ENCODE measurements at places on chromosomes 7 and 10.

DNA sequence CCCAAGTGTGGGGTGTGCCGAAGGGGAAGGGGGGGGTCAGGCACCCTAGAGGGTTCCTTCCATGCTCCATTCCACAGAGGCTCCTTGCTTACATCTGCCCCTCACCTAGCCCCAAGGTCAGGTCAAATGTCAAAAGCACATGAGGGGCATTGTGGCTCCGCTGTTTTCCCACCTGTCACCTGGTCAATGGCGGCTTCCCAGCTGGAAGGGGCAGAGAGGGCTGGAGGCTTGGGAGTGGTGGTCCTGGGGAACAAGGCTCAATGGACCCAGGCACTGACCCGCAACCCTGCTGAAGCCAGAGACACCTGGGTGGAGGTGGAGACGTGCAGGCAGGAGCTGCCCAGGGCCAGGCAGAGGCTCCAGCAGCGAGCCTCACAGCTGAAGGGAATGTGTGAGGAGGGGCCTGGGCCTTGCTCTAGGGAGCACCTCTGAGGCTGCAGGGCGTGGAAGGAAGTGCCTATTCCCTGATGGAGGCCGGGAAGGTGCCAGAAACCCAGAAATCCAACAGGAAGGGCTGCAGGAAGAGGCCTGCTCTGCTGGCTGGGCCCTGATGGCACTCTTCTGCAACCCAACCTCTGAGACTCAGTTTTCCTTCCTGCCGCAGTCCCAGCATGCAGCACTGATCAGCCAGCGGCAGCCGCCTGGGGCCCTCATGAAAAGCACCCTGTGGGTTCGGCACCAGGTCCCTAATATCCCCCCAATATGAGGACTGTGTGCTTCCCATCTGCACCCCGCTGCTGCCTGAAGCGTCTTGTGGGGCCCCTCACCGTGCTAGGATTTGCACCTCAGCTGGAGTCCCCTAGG is 16.0 kb downstream of the RASGEF1A start:
- DNase-seq: no peak

DNA sequence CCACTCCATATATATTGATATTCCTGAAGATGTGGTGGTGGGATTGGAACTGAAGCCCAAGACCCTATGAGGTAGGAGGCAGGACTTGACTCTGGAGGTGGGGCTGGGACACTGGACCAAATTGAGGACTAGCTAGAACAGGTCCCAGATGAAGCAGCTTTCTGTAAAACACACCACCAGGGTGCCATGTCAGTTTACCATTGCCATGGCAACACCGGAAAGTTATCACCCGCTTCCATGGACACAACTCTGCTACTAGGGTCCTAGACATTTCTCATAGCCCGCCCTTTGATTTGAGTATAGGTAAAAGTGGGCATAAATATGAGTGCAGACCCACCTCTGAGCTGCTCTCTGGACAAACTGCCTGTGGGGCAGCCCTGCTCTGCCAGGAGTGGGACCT is 490.5 kb upstream of the PFKP start:
- no peak for DNase-seq

GRCh38 chr7:121180436-121181063 is 148.2 kb upstream of the WNT16 start:
- DNase-seq: no peak

- peak; percentile 46 for DNase-seq
Measured at GRCh38 chr7:36949711-36950600, 225.7 kb upstream of the AOAH start.

GRCh38 chr10:129024046-129024445 is 443.0 kb upstream of the MGMT start:
- DNase-seq: no peak

DNA sequence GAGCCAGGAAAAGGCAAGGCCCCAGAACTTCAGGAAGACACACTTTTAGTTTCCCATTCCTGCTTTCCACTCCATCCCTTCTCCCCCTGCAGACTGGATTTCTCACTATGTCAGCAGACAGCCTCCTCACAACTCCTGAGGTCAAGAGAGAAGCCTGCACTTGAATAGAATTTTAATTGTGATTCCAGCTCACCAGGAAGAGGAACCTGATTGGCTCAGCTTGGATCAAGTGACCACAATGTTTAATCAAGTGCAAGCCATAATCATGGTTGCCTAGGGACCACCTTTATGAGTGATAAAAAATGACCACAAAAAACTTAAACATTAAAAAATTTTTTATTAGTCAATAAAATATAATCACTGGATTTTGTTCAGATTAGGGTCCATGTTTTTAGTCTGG is 244.7 kb upstream of the RHOBTB1 start:
- no peak for DNase-seq

DNA sequence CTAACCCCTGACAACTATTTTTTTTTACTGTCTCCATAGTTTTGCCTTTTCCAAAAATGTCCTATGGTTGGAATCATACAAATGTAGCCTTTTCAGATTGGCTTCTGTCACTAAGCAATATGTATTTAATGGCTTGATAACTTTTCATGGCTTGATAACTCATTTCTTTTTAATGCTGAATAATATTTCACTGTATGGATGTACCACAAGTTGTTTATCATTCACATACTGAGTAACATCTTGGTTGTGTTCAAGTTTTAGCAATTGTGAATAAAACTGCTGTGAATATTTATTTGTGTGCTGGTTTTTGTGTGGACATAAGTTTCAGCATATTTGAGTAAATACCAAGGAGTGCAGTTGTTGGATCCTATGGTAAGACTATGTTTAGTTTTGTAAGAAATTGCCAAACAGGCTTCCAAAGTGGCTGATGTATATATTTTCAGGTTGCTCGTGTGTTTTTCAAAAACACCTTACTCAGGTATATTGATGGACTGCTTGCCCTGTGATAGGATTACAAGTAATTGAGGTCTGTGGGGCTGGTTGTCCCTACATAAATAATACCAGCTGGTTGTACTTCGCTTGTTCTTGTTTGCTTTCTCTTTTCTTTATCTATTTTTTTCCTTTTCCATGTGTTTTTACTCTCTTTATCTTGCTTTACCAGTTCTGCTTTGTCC is 23.0 kb downstream of the NRF1 start:
- no peak for DNase-seq

DNA sequence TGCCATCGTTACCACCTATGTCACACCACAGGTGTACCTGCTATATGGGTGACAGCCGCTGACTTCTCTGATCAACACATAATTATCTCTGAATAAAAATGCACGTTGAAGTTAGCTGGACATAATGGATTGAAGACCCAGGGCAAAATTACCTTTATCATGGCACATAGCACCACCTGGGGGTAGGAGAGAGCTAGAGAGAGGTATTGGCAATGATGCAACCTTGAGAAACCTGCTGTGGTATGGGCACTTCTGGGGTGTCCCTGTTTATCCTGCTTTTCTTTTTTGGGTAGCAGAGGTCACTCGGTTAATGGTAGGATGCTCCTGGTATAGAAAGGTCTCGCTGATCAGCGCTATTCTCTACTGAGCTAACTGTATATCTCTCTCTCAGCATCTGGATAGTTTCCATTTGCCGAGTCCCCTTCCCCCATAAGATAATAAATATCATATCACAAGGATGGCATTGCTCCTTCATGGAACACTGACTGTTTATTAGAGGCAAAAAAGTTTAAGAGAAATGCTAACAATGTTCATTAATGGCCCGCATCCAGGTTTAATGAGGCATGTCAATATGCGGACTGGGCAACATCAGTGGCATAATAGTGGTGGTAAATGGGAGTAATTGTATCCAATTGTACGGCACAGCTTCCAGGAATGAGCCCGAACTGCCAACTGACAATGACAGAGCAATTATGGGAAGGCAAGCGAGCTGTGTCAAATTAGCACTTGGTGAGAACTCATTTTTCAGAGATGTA is 323.1 kb downstream of the TFEC start:
- peak; percentile 98 for DNase-seq

DNA sequence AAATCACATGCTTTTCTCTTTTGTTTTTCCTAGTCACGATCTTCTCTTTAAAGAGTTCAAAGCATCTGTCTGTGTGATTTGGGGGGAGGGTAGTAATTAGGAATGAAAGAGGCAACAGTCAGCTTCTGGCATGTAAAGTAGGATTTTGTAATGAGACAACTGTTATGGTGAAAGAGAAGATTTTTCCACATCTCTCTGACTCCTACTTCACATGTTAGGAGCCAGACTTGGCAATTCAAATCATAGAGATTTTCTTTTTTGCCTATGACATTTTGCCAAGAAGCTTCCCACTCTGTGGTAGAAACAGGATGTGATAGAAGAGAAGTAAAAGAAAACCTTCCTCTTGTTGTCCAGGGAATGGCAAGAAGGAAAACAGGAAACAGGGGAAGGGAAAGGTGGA is 38.3 kb upstream of the KLHL7 start:
- DNase-seq: no peak

DNA sequence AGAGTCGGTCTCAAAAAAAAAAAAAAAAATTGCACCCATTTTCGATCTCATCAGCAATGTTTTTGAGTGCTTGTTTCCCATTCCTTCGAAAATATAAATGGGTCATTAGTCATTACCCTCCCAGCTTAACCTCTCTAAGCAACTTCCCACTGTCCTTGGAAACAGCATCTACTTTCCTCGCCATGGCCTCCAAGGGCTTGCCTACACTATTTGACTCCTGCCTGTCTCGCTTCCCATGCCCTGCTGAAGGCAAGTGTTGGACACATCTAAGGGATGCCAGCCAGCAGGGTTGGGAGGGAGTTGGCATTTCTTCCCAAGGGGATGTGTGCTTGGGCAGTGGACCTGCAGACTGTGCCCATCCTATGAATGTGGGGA is 12.7 kb upstream of the RHBDD2 start:
- no peak for DNase-seq

- no peak for DNase-seq
Measured at GRCh38 chr7:38000272-38000671, 79.8 kb downstream of the EPDR1 start.

DNA sequence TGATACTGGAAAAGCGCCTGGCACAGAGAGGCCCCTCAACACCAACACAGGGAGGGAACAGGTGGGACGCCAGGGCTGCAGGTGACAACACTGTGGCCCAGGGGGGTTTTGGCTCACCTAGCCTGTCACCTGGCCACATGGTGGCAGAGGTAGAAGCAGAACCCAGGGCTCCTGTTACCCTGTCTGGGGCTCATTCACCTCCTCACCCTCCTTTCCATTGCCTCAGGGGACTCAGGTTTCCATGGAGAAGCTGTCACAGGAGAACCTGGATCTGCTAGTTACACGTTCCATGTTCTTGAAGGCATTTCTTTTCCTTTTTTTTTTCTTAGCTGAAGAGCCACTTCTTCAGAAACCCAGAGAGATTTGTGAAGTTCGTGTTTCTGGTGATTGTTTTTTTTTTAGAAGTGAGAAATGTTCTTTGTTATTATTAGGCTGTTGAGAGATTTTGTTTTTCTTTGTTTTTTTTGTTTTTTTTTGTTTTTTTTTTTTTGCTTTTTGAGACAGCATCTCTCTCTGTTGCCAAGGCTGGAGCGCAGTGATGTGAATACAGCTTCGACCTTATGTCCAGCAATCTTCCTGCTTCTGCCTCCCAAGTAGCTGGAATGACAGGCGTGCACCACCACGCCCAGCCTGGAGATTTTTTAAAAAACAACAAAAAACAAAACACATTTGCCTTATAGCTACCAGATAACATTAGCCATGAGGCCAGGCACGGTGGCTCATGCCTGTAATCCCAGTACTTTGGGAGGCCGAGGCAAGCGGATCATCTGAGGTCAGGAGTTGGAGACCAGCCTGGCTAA is 16.0 kb downstream of the DENND2A start:
- no peak for DNase-seq

- DNase-seq: no peak
Measured at GRCh38 chr7:132533916-132534315, 42.4 kb downstream of the PLXNA4 start.

DNA sequence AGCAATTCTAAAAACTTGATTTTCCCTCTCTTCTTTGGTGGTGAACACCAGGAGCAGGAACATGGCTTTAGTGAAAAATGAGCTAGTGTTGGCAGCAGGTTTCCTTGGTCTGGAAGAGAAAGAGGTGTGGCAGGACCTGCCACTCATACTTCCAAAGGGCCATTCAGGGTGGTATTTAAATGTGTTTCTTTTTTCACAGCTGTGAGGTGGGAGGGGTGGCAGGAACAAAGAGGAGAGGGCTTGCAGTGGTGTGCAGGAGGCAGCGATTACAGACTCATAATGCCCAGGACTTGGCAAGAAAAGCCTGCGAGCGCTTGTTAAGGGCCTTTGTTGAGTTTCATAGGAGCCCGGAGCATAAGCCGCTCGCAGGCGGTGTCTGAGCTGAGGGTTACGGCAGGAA is 36.8 kb downstream of the WIPF3 start:
- no peak for DNase-seq

DNA sequence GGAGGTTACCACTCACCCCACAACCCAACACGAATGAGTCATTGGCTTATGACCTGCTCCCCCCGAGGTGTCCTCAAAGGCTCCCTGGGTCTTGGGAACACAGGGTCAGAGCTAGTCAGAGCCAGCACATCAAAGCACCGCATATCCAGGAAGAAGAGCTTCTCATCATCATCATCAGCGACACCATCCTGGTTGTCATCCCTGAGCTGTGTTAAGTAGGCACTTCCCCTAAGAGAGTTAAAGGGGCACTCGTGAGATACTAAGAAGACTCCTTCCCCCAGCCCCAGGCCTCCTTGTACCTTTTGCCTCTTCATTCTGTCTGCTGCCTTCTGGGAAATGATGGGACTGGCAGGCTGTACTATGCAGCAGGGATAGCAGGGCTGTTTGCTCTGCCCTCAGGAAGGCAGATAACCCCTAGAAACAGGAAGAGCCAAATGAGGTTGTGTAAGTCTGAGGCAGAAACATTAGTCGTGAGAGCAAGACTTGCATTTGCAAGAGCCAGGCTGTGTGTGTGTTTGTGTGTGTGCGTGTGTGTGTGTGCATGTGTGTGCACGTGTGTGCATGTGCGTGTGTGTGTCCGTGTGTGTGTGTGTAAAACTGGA is 11.1 kb upstream of the CPA1 start:
- no peak for DNase-seq

GRCh38 chr7:66119245-66119850 is 4.7 kb downstream of the CRCP start:
- no peak for DNase-seq

DNA sequence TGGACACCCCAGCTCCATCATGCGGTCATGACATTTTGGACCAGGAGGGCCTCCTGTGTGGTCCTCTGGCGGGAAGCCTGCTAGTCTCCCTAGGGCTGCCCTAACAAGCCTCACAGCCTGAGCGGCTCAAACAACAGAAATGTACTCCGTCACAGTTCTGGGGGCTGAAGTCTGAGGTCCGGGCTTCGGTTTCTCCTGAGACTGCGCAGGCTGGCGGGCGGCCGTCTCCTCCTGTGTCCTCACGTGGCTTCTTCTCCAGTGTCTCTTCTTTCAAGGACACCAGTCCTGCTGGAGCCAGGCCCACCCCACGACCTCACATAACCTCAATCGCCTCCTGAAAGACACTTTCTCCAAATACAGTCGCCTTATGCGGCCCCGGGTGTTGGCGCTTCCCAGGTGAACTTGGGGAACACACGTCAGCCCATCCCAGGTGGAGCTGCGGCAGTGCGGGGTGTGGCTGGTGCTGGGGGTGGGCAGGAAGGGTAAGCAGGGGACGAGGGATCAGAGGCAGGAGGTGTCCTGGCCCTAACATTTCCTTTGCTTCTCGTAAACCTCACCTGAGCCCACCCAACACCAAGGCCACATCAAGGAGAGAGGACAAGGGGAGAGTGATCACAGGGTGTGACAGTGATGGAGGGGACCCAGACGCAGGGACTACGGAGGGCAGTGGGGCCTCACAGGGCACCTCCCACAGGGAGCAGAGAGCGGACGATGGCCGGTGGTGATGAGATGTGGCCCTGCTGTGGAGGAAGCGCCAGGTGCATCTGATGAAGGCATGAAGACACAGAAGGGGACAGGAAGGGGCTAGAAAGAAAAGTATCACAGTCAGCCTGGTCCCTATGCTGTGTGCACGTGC is 580.6 kb downstream of the PTPRN2 start:
- no peak for DNase-seq

- DNase-seq: no peak
Measured at GRCh38 chr10:18456984-18457383, 194.4 kb downstream of the NSUN6 start.
